Activated CD4-positive, alpha-beta T cell treated with anti-CD3 and anti-CD28 coated beads, Interleukin-2, amount 50 U/mL, for 24 hours (primary cell): ENCODE measurements at places on chromosomes 16 and 17.

GRCh38 chr16:52751035-52751434 is 204.1 kb upstream of the TOX3 start:
- no peak for DNase-seq

GRCh38 chr17:76492989-76493501 is 8.2 kb downstream of the RHBDF2 start:
- DNase-seq: no peak

DNA sequence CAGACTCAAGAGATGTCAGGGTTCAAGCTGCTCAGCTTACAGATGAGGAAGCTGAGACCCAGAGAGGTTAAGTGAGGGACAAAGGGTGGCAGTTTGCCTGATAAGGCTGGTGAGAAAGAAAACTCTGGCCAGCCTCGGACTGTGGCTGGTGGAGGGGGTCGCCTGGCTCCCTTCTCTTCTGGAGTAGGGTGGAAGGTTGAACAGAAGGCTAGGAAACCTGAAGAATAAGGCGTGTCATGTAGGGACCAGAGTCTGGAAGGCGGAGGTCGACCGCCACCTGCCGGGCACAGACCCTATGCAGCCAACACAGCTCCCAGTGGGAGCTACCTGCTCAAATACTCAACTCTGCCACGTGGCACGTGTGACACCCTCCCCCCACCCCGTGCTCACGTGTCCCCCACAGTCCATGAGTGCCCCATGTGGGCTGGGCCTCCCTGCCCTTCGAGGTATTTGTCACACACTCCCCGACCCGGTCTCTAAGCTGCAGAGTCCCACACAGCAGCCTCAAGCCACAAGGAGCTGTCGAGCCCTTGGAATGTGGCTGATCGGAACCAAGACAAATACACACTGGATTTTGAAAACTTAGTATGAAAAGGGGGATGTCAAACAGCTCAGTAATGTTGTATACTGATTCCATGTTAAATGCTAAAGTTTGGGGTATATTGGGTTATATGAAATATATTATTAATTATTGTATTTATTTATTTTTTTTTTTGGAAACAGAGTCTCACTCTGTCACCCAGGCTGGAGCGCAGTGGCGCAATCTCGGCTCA is 11.8 kb downstream of the HID1 start:
- no peak for DNase-seq

DNA sequence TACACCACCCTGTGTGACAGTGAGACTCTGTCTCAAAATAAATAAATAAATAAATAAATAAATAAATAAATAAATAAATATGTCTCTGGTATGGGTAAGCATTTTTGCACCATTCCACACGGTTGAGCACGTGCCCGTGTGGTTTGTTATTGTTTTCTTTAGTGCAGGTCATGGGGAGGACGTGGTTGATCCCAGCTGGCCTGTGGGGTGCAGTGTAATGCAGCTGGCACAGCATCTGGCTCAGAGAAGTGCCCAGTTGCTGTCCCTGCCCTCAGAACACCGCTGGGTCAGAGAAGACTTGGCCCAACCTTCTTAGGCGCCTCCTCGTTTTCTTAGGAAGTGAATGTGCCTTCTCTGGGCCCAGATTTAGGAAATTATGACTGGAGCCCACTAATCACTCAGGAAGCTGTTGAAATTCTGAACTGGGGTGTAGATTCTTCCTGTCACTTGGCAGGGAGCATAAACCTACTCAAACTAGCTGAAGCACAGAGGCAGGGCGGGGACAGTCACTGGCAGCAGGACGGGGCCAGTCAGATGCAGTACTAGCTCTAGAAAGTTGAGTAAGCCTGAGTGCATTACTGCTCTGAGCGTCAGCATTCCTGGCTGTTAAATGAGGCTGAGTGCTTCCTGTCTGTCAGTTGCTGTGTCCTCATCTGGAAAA is 85.9 kb downstream of the SNX29 start:
- DNase-seq: no peak

GRCh38 chr16:54446639-54447038 is 160.1 kb upstream of the IRX3 start:
- DNase-seq: no peak

DNA sequence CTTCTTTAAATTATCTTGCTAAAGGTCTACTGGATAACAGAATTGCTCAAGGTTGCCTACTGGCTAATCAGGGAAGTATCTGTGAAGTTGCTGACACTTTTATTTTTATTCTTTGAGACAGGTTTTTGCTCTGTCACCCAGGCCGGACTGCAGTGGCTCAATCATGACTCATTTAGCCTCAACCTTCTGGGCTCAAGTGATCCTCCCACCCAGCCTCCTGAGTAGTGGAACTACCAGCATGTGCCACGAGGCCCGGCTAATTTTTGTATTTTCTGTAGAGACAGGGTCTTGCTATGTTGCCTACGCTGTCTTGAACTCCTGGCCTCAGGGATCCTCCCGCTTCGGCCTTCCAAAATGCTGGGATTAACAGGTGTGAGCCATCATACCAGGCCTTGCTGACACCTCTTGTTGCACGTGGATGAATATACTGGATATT is 43.1 kb downstream of the GLG1 start:
- DNase-seq: no peak

DNA sequence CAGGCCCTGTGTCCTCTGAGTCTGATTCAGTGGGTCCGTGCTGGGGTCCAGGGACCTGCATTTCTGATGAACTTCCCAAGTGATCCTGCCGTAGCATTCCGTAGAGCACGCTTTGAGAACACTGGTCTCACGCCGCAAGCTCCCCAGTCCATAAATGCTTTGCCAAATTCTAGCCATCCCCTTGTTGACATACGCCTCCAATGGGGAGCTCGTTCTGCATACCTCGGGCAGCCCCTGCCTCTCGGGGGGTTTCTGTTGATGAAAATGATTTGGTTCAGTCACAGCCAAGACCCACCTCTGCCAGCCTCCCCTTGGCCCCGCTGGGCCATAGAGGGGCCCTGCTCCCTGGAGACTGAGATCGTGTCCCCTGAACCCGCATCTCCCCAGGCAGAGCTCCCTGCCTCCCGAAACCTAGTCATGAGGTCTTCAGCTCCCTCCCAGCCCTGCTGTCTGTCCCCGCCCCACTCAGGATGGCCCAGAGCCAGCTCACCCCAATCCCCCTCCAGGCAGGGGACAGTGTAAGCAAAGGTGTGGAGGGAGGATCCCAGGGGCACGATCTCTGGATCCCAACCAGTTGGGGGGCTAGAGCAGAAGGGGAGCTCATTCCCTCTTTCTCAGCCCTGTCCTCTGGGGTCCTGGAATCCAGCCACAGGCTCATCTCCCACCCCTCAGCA is 16.2 kb upstream of the SPNS2 start:
- no peak for DNase-seq

GRCh38 chr16:68202091-68202519 is 33.8 kb downstream of the ESRP2 start:
- DNase-seq: no peak

GRCh38 chr16:80710918-80711317 is 93.5 kb downstream of the CDYL2 start:
- DNase-seq: no peak

- DNase-seq: no peak
These were observed 8.2 kb downstream of the CAPN15 start for GRCh38 chr16:535446-536405.

GRCh38 chr16:30875871-30876801 is 17.7 kb downstream of the BCL7C start:
- DNase-seq: no peak

DNA sequence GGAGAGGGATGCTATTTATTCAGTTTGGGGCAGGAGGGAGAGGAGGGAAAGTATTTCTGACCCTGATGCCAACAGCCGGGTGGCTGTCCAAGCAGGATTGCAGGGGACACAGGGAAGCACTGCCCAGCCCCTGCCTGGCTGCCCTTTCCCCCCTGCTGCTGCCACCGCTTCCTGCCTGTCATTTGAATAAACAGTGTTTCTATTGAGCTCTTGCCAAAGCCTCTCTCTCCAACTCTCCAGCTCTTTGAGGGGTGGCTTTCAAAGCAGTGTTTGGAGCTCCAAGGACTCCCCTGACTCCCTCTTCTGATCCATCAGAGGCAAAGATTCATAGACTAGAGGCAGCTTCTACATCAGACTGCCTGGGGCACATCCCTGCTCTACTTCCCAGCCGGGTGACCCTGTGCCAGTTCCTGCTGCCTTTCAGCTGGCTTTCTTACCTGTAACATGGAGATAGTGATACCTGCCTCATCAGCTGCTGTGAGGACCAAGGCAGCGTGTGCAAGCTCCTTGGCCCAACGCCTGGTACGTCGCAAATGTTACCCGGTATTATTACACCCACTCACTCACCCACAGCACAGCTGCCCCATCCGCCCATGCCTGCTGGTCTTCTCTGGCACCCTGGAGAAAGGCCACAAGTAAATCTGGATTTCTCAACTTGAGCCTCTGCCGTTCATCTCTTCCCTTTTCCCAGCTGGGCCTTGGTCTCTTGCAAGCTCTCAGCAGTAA is 9.5 kb downstream of the PROCA1 start:
- no peak for DNase-seq

DNA sequence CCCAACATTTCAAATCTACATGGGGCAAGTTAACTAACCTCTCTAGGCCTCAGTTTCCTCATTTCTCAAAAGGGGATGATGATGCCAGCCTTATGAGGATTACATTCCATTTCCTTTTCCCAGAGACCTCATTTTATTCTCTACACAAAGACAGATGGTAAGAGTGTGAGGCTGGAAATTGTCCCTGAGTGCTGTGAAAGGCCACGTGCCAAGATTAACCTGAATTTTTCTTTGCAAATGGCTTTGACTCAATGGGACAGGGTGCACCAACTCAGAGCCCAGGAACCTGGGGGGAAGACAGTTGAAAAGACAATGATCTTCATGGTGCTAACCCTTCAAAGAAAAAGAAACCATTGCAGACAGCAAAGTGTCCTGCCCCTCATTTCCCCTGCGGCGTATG is 332.8 kb downstream of the TMEM114 start:
- DNase-seq: no peak

DNA sequence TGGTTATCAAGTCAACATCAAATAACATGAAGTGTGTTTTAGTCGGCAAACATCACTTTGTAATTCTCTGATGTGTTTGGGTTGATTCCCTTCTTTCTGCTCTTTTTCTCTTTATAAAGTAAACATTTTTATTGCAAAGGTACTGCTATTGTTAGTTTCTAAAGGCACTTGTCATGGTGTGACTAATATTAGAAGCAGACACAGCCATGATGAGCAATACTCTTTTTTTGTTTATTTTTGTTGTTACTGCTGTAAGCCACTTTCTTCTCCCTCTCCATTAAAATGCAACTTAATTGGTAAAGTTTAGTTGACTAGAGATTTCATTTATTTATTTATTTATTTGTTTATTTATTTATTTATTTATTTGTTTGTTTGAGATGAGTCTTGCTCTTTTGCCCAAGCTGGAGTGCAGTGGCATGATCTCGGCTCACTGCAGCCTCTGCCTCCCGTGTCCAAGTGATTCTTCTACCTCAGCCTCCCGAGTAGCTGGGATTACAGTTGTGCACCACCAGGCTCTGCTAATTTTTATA is 424.7 kb downstream of the WWOX start:
- no peak for DNase-seq

- DNase-seq: no peak
These were observed 36.4 kb upstream of the HSBP1 start for GRCh38 chr16:83771306-83771942.

DNA sequence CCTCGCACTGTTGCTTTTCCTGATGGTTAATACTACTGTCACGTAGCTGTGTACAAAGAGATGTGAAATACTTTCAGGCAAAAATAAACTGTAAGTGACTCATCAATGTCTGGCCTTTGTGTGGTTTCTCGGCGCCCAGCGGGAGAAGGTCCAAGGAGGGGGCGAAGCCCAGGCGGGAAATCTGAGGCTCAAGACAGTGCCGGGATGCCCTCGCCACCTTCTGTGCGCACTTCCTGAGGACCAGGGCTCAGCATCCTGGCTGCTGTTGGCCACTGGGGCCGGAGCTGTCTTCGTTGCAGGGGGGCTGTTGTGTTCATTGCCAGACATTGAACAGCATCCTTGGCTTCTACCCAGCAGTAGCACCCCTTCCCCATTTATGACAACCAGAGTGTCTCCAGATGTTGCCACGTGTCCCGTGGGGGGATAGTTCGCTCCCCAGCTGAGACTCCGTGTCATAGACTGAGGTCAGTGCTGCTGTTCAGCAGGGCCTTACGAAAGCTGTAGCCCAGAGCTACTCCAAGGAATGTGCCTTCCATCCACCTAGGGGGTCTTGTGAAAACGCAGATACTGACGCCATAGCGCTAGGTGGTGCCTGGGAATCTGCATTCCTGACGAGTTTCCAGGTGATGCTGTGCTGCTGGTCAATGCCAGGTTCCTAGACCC is 67.3 kb upstream of the PLCG2 start:
- DNase-seq: no peak

DNA sequence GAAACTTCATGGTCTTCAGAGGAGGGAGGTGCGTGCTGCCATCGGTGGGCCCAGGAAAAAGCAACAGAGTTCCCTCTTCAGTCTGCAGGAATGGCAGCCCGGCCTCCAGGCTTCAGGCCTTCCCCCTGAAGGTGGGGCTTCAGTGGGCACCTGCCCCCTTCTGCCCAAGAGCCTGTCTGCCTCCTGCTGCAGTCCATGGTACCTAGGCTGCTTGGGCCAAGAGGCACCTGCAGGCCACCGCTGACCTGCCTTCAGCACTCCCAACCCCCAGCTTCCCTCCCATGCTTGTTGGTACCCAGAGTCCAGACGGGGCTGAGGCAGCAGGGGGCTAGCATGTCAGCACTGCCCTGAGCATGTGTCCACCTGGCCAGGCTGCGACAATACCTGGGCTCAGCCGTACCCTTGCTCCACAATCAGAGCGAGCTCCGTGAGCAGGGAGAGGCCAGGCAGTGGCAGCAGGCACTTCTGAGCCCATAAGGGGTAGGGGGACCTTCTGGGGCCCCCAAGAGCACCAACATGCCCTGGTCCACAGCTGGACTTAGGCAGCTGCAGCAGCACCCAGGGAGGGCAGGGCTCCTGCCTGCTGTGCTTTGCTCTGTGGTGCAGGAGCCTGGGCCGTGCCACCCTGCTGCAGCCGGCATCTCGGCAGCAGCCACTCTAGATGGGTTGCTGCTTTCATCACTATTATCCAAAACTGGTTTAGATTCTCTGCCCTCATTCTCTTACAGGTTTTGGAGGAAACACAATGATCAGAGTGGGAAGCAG is 77.2 kb upstream of the AKTIP start:
- no peak for DNase-seq

DNA sequence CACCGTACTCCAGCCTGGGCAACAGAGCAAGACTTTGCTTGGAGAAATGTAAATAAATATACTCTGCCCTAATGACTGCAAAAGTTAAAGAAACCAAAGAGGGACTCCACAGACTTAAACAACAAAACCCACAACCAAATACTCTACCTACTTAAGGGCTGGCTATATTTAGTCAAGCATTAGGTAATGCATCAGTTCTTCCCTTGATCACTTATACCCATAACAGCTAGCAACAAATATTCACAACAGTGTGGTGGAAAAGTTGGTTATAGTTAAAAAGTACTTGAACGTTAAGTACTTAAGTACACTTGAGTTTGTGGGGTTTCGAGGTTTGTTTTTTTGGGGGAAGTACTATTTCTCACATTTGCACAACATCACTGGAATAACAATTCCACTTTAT is 5.4 kb upstream of the HEXIM2 start:
- DNase-seq: no peak
